NCI-H510A treated with DMSO at 0.1 percent for 48 hours (cell line): ENCODE measurements at places on chromosomes 2 and 18.

- DNase-seq: no peak
Measured at GRCh38 chr18:51568151-51568550, 370.7 kb upstream of the MEX3C start.

DNA sequence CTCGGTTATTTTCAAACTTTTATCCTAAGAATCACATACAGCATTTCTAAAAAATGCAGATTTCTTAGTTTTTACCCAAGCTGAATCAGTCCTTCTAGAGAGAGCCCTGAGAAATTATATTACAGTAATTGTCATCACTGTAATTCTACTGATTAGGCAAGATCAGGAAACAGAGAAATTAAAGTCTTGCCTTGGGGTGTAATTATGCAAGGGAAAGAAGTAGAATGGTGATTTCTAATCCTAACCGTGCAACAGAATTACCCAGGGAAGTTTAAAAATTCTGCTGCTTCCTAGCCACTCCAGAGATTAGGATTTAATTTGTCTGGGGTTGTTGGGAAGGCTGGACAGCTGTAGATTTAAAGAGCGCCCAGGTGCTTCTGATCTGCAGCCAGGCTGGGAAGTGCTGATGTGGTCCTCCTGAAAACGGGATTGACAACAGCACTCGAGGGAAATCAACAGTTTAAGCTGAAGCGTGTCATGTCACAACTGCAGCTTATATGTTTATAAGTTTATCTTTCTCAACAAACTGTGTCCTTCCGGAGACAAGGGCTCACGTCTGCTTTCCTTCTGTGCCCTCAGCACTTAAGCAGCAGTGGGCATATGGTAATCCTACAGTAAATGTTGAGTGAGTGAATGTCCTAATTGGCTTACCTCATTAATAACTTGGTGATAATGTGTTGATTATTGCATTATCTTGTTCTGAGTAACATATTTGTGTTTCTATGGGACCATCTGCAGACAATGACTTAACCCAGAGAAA, 671.9 kb upstream of the SOX11 start:
- peak; percentile 77 for DNase-seq

- no peak for DNase-seq
Measured at GRCh38 chr18:62957885-62958472, 242.6 kb downstream of the PHLPP1 start.

- DNase-seq: peak; percentile 15
Measured at GRCh38 chr2:53445383-53446070, 322.1 kb upstream of the CHAC2 start.

GRCh38 chr18:555705-556457, 24.3 kb upstream of the CETN1 start:
- DNase-seq: no peak

DNA sequence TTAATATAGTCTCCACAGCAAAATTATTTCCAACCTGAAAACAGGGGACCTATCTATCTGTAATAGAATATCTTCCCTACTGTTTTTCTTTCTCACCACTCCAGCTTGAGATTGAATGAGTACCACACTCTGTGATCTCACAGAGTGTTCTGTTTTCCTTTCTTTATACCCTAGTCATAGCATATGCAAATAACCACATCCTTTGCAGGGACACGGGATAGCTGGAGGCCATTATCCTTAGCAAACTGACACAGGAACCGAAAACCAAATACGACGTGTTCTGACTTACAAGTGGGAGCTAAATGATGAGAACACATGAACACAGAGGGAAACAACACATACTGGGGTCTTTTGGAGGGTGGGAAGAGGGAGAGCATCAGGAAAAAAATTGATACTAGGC, 224.7 kb downstream of the SLC8A1 start:
- DNase-seq: no peak

GRCh38 chr2:54666634-54667265, 56.7 kb upstream of the EML6 start:
- no peak for DNase-seq

GRCh38 chr2:41326851-41327250, 721.0 kb upstream of the PKDCC start:
- DNase-seq: no peak

DNA sequence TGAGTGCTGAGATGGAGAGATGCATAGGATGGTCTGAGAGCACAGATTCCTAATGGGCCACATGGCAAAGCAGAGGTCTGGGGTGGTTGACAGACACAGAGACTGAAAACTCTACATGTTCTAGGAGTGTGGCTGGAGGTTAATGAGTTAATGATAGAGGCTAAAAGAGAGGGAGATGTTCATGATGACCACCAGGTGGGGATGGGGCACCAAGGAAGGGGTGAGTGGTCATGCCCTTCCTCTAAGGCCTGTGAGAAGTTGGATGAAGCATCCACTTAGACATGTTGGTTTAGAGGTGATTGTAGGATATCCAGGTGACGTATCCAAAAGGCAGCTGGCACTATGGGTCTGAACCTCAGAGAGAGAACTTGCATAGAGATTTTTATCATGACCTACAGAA, 102.1 kb downstream of the LRP2 start:
- no peak for DNase-seq

DNA sequence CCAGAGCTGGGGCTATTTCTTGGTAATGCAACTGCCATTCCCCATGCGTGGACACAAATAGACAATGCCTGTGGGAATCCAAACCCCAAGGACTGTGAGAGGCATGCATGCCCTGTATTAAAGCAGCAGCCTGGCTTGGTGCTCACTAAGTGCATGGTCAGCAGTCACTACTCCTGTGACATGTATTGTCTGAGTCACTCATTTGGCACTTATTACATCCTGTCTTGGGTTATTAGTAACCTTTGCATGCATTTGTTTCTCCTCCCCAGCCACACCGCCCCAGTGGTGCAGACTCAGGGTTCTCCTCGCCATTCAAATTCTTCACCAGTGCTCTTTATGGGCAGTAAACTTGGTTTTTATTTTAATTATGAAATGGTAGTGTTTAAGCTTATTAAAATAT, 30.2 kb downstream of the PRKCE start:
- DNase-seq: peak; percentile 23

GRCh38 chr2:173021939-173022371, 53.7 kb upstream of the MAP3K20 start:
- DNase-seq: no peak

DNA sequence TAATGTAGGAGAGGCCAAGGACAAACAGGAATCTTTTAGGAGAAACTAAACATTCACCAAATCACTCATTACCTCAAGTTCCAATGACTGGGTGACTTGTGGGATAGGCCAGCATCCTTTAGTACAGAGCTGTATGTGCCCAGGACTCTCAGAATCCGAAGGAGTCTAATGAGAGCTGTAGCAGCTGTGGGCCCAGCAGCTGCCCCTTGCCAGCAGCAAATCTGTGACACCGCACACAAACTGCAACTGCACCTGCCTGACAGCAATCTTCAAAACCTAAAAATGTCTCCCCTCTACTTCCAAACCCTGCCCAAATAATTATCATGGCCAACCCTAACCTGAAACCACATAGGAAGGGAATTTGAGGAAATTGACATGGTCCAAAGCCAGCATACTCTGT, 44.5 kb upstream of the ACVR2A start:
- no peak for DNase-seq

GRCh38 chr2:121184248-121184862, 100.6 kb downstream of the TFCP2L1 start:
- DNase-seq: peak; percentile 74

GRCh38 chr2:85078536-85078935, 54.7 kb upstream of the TCF7L1 start:
- DNase-seq: no peak

GRCh38 chr2:24047703-24048033, 477 bp upstream of the WDCP start:
- DNase-seq: no peak

DNA sequence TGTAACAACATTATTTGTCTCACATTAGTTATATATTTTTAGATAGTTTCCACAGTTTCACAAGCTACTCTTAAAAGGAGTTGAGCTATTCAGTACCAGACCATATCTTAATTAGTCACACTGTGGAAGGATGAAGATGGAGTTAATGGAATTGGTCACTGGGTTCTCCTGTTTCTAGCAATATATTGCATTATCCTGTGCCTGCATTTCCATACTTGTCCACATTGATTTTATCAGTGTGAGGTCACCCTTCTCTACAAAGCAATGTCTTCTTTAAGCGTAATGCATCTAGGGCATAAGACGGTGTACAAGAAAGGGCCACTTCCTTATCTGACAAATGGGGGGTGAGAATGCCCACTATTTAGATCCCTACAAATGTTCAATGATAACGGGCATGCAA, 216.8 kb upstream of the TANK start:
- DNase-seq: no peak

DNA sequence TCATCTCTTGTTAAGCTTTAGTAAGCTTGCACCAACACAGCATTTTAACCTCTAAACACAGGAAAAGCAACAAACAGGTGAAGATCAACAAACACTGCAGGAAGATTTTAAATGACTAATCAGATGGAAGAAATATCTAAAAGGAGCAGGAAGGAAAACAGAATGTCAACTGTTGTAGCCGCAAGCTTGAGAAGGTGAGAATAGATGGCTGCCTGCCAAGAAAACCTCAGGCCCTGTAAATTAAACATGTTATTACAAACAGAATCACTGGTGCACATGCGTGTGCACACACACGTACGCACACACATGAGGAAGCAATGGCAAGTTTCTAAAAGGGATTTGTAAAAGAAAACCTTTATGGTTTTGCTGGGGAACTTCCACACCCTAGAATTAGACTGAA, 257.8 kb upstream of the GALNT5 start:
- DNase-seq: peak; percentile 27

- no peak for DNase-seq
Measured at GRCh38 chr2:105490204-105490603, 91.4 kb upstream of the FHL2 start.

GRCh38 chr2:42575458-42576064, 7.1 kb downstream of the MTA3 start:
- no peak for DNase-seq

- no peak for DNase-seq
Measured at GRCh38 chr18:70390371-70391090, 101.7 kb downstream of the SOCS6 start.

DNA sequence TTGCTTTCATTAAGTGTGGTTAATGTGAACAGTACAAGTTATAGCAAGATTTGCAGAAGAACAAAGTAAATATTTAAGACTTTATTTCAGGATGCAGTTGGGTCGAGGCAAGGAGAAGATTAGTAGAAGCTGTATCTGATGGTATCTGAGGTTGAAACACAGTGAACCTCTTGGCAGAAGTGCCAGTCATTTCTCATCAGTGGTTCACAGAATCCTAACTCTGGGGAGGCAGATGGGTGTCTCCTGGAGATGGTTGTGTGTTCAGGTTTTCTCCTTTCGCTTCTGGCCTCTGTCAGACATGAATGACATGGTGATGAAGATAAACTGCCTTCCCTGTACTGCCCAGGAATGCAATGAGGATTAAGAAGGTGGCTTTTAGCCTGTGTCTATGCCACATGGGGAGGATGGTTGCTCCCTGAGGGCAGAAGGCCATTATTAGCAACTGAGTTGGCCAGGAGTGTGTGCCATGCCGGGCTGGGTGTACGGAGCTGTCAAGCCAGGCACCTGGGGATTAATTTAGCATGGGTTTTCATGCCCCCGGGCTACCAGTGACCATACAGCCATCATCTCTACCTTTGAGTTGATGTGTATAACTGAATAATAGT, 28.0 kb downstream of the MGAT5 start:
- DNase-seq: no peak

DNA sequence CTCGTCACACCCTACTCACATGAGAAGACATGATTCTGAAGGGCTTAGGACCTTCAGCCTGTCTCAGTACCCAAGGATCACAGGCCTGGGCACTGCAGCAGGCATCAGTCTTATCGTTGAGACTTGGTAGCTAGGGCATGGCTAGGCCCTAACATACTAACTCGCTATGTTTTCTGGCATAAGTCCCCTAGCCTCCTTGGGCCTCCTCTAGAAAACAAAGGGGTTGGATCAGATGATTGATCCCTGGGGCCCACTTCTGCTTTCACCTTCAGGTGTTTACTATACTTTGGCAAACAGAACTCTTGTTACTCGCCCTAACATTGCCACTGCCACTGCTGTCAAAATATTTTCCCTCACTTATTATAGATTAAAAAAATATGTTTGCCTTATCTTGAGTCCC, 44.2 kb downstream of the VSNL1 start:
- no peak for DNase-seq

DNA sequence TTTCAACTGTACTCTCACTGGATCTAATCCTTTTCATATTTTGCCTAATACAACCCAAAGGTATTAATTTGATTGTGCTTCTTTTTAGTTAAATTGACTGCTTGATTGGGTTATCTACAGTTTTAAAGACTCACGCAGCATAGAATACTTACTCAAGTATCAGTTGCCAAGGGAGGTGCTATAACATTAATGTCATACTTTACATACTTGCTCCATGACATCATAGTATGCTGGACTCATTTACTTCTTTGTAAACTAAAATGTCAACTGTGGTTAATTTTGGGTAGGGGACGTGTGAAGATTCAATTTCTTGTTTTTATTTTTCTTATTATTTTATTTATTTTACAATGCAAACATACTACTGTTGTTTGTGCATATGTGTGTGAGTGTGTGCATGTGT, 716.2 kb upstream of the VRK2 start:
- DNase-seq: no peak

GRCh38 chr2:160876029-160876428, 284.2 kb upstream of the TANK start:
- DNase-seq: no peak

DNA sequence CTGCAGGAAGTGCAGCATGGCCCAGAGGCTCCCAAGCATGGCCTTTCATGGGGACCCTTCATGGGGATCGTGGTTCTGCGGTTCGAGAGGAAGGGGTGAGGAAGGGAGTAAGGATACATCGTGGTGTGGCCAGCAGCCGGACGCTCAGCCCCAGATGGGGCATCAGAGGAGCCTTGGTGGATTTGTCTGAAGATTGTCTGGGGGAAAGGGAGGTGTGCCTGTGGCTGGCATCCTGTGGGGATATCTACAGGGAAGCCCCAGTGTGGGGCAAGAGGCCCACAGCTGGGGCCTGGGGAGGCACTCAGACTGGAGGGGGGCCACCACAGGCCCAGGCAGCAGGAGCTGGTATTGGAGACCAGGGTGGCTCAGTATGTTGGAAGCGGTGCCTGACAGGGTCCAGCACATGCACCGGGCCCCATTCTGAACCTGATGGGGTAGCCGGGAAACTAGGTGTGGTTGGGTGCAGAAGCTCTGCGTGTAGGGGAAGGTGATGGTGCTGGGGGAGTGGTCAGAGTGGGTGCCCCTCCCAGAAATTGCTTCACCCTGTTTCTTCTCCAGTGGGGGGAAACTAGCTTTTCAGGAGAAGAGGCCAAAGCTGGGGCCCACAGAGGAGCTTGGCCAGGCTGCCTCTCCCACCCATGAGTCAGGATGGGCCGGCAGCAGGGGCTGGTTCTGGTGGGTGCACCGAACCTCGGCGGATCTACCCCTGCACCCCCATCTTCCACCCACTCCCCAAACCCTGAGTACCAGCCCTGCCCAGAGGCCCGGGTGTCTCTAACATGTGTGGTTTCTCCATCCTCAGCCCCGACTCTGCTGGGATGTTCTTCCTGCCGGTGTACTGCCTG, 274.4 kb upstream of the HDAC4 start:
- no peak for DNase-seq
